Astrocyte of the spinal cord (primary cell): ENCODE measurements at places on chromosomes 16 and 17.

- no peak for DNase-seq
These were observed 70.3 kb upstream of the NOL11 start for GRCh38 chr17:67647482-67647881.

- no peak for DNase-seq
These were observed 116.0 kb downstream of the CYLD start for GRCh38 chr16:50857881-50858280.

- DNase-seq = peak; percentile 92
These were observed 10.6 kb upstream of the HOXB2 start for GRCh38 chr17:48555258-48556228.

GRCh38 chr17:77503293-77503655 lies 362.5 kb downstream of the SEC14L1 start:
- no peak for DNase-seq
